Fibroblast of skin of back (primary cell): ENCODE measurements at places on chromosomes 1 and 21.

DNA sequence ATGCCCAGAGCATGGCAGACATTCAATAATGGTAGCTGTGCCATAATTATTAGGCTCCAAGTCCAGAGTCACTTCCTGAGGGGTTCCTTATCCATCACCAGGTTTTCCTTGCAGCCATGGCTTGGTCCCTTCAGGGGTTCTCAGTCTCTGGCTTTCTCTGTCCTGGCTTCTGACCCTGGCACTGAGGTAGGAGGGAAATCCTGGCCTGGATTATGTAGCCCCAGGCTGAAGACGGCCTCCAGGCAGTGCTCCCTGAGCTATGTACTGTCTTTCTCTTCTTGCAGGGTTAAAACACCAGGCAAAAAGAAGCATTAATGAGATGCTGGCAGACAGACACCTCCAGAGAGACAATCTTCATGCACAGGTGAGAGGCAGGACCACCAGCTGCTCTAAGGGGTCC is 9.5 kb upstream of the PADI3 start:
- peak; percentile 96 for DNase-seq

DNA sequence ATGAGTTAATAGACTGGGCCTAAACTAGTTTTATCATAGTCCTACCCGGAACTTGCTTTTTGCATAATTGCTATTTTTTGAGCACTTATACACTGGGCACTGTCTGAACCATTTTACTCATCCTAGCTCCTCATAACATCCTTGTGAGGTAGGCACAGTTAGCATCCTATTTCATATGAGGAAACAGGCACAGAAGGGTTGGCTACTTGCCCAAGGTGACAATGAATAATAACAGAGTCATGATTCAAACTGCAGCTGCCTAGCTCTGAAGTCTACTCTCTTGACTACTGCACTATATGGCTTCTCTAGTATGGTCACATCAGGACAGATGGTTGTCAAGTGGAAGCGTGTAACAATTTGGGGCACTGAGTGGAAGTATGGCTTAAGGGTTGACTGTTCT is 18.2 kb upstream of the RC3H1 start:
- DNase-seq = peak; percentile 73

DNA sequence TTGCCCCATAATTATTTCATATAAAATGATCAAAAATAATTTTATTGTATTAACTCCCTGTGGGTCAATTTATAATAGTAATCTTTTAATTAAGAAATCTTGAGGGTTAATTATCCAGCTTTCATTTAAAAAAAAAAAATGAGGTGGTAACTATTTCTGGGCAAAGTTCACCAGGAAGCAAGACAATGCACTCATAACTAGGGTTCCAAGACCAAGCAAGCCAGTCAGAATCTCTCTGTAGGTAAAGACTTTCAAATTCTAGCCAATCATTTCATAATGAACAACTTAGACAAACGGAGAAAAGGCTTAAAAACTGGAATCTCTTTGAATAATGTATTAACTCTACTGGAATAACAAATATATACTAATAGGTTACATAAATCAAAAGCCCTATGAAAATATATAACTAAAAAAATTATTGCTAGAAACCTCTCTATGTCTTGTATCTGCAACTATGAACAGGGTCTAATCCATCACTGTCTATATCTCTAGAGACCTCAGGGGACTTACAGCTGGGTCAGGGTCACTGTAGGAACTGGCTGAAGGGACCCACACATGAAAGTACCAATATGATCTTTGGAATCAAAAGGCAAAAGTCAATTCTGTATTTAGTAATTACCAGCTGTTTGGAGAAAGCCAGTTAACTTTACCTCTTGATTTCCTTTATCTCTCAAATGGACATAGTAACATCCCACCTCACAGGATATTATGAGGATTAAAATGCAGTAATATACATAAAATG is 43.3 kb downstream of the APP start:
- DNase-seq = no peak

DNA sequence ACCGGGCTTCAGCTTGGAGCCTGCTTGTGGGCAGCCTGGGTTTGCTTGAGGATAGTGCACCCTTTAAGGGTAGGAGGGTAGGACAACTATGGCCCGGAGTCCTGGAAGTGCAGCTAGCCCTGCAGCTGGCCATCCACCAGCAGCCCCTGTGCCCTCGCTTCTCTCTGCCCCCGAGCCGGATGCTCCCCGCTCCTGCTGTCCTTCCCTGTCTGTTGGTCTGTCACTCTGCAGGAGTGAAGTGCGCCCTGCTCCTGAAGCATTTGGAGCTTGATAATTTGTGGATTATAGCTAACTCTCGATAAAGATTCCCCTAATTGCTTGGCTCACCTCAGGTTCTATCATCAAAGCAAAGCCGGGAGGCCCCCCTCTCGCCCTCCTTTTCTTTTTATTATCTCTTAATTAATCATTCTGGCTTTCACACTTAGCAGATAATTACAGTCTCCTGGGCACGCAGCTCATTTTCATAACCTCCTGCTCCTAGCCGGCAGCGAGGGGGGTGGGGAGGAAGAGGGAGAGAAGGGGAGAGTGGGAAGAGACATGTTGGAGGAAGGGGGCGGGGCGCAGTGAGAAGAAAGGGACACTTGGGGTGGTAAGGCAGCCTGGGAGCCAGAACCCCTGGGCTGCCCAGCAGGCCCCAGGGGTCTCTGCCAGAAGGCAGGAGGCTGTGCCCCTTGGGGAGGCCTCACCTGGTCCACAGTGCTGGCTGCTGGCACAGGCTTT is 14.4 kb downstream of the KIRREL1 start:
- no peak for DNase-seq

- DNase-seq = peak; percentile 97
Observed at GRCh38 chr1:234495231-234495990, 16.4 kb upstream of the TARBP1 start.

DNA sequence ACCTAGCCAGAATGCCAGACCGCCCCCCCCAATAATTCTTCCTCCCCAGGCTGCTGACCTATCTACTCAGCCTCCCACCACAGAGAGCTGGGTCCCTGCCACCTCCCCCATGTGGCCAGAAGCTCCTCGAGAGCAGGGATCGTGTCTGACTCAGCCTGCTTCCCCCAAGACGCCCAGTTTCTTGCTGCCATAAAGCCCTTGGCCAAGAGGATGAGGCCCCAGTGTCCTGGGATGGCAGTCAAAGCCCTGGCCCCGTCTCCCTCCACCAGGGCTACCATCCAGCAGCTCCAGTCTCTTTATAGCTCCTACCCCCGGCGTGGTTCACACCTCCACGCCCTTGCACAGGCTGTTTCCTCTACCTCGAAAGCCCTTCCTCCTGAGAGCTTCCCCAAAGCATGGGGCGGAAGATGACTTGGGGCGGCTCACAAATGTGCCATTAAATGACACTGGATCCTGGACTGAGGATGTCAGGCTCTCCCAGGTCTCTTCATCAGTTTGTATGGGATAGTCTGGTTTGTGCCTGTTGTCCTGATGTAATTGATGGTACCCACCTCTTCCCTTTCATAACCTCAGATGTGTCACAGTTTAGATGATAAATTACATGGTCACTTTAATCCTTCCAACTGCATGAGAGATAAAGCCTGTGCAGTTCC is 13.2 kb downstream of the ADGRB2 start:
- DNase-seq = peak; percentile 58

DNA sequence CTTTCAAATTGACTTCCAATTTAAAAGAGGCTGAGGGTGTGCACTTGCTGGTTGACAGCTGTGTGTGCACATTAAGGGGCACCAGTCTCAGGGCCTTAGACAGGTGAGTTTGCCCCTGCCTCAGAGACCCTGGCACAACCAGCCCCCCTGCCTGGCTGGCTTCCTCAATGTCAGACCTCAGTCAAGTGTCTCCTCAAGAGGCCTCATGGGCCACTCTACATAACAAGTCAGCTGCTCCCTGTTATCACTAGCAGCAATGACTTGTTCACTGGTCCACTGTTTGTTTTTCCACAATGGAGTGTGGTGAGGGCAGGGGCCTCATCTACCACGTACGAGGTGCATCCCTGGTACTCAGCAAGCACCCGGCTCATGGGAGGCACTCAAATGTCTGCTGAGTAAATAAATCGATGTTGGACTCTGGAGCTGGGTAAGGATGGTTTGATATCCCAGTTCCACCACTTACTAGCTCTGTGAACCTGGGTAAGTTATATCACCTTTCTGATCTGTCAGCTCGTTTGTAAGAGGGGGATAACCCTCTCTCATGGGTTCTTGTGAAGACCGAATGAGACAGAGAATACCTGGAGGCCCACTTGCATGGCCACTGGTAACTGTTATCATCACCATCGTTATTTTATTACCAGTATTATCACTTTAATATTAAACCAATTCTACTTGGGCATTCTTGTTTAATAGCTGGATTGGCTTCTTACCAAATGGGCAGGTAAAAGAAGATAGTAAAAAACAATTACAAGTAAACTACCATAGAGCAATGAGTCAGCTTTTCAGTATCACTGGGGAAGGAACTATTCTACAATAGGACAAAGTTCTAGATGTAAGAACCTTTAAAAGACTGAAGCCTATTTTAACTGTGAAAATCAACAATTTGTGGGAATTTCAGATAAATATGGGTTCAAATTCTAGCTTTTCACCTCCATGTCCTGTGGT is 64.6 kb downstream of the SLC66A1 start:
- DNase-seq = no peak

GRCh38 chr1:220184506-220184905 is 87.7 kb downstream of the RAB3GAP2 start:
- DNase-seq = peak; percentile 47

DNA sequence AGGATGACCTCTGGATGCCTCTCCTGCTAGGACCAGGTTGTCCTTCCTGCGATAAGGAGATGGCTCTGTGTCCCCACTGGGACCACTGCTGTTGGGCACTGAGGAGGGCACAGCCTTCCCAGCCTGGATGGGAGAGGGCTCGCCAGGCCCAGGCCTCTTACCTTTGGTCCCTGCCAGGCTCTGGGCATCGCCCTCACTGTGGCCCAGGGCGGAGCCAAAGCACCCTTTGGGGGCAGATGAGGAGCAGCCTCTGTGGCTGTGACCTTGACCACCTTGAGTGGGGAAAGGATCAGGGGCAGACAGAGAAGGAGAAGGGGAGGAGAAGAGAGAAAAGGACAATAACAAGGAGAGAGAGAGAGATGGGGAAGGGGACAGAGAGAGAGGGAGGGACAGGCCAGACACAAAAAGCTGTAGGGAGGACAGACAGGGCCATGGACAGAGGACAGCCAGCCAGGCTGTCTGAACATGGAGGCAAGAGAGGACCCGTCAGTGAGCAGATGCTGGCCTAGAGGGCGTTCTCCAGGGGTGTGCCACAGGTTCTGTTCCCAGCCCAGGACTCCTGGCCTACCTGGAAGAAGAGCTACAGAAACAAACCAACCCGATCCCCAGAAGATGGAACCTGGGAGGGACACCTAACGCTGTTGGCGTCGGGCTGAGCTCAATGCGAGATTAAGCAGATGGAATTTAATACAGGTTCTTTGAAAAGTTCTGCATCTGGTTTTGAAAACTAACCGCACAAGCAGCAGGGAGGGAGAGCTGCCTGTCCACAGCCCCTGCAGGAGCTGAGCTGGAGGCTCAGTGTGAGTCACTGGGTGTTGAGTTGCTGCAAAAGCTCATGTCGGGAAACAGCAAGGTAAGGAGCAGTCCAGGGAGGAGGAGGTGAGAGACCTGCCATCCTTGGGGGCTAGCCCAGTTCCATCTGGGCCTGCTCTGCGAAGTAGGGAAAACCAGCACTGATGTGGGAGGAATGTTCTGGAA is 262.1 kb downstream of the PTPRU start:
- no peak for DNase-seq

DNA sequence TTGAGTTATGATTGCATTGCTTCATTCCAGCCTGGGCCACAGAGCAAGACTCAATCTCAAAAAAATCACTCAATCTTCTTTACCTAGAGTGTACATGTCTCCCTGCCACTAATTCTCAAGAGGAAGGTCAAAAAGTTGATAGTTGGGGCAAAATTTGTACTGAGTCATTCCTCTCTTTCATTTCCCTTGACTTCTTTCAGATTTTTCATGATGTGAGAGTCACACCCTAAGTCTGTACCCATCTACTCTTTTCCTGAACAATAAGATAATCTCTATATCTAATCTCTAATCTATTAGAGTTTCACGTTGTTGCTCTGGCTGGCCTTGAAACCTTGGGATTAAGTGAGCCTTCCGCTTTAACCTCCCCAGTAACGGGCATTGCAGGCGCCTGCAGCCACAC is 1.1 kb upstream of the BRDT start:
- DNase-seq = no peak

DNA sequence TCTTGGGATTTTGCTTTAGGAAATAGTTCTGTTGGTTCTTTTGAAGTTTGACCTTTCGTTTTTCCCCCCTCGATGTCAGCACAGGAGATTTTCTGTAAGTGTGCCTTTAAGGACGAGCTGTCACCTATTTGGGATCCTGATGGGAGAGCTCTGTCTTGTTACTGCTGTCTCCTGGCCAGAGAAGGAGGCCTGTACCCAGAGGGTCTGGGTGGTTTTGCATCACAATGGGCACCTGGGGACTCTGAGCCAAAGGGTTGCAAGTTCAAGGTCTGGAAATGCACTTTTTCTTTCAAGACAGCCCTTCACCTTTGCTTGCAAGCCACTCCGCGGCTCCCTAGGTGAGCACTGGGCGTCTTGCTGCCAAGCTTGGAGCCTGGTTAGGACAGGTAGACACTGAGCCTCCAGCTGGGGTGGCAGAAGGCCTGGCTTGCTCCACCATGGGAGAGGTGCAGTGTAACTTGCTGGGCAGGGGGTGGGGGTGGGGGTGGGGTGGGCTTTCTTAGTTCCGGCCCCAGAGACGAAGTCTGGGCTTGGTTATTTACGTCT is 2.9 kb downstream of the AJAP1 start:
- DNase-seq = no peak

- no peak for DNase-seq
Observed at GRCh38 chr1:57296726-57297250, 127.1 kb downstream of the DAB1 start.

DNA sequence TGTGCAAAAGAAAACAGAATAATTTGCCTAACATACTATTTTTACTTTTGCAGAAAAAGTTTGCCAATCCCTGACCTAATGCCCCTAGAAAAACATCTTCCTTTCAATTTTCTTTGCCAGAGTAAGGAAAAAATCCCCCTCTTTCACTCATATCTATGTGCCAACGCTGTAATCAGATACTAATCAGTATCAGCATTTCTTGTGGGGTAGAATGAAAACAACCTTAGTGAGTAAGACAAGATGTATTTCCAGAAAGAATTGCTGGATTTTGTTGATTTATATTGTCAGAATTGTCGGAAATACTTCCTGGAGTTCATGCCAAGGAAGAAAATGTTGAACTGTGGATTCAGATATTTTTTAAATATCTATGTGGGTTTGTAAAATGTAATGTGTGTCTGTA is 1893.8 kb downstream of the NCAM2 start:
- DNase-seq = no peak

DNA sequence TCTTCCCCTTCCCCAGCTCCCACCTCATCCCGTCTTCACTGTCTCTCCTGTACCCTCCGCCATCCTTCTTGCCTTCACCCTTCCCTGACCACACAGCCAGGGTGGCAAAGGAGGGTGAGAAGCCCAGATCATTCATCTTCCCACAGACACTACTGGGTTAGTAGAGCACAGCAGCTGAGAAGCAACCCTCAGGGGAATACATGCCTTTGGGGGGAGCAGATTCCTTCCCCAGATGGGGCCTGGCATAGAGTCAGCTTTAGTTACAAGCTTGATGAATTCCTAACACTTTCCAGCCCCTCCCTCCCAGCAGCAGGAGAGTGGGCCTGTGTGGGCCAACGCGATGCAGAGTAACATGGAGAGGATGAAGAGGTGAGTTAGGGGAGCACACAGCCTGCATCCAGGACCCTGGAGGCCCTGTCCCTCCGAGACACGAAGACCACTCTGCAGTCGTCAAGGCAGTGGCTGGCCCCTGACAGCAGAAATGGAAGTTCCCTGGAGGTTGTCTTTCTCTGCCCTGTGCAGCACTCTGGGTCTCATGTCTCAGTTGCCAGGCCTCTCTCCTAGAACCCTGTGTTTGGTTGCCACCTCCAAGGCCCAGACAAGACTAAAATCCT is 8.8 kb upstream of the BTG2 start:
- DNase-seq = peak; percentile 89

GRCh38 chr1:9263984-9264872 is 28.5 kb upstream of the SPSB1 start:
- DNase-seq = no peak
